ENCODE measurements at places on chromosomes 5 and 9. TPM values are rescaled to one million over a fixed set of nuclear protein-coding genes. Genes with fewer than 3 reads are reported as not detected.

FOXI1 gene
- total RNA-seq, result 0.66 TPM

OLFM1 gene
- 11.7 TPM for total RNA-seq

GRCh38 chr5:66826696-66827095, 230.5 kb downstream of the MAST4 start:
- peak; percentile 43 for DNase-seq

- DNase-seq, result no peak
These were observed 45.6 kb downstream of the AOPEP start for GRCh38 chr9:94772144-94772543.

CCL27 gene
- not detected for total RNA-seq

DPYSL3 gene
- 105 TPM for total RNA-seq

TRPM6 gene
- 1.7 TPM for total RNA-seq

DNA sequence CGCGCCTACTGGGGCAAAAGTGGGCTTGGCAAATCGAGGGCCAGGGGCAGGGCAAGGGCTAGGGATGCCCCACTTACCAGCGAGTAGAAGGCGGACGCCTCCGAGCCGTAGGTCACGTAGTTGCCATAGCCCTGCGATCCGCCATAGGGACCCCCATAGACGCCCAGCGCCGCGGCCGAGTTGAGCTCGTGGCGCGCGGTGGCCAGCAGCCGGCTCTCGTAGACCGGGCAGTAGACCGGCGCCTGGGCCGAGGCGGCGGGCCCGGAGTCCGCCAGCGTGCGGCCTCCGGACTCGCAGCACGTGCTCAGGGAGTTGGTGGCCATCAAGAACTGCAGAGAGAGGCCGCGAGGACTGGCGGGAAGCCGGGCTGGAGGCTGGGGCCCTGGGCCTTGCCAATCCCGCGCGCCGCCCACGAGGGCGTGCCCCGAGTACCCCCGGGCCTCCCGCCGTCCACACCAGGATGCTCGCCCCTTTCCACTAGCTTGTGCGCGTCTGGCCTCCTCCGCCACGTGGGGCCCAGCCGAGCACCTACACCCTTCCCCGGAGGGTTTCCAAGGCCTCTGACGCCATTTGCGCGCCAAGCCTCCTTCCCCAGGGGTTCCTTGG, 891 bp downstream of the IRX4 start:
- peak; percentile 76 for DNase-seq

ENTPD8 gene
- 0.75 TPM for total RNA-seq

CD180 gene
- not detected for total RNA-seq

GRCh38 chr9:69542942-69543704, 129.0 kb downstream of the APBA1 start:
- peak; percentile 85 for DNase-seq

- DNase-seq, result no peak
These were observed 103.5 kb downstream of the GCNT1 start for GRCh38 chr9:76562511-76562911.

DNA sequence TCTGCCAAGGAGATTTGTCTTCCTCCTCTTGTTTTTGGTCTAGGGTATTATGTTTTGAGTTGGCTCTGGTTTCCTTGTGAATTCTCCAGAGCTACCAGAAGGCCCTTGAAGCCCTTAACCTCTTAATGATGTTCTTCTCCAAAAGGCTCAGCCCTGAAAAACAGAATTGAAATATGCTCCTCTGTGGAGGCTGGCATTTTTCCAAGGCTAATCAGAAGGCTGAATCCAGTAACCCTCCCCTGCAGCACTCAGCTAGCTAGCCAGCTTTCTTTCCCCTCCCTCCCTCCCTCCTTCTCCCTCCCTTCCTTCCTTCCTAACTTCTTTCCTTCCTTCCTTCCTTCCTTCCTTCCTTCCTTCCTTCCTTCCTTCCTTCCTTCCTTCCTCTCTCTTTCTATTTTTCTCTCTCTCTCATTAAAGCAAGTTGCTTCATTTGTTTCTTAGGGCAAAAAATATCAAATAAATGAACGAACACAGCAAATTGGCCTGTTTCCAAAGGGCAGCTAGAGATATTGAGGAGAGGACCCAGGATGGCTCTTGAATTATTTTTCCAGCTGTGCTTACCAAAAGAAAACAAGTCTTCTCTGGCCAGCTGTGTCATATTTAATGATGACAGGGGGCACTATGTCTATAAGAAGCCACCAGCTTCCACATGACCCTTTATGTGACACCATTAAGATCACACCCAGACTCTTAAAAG, 38.7 kb downstream of the JAKMIP2 start:
- DNase-seq, result no peak

DNA sequence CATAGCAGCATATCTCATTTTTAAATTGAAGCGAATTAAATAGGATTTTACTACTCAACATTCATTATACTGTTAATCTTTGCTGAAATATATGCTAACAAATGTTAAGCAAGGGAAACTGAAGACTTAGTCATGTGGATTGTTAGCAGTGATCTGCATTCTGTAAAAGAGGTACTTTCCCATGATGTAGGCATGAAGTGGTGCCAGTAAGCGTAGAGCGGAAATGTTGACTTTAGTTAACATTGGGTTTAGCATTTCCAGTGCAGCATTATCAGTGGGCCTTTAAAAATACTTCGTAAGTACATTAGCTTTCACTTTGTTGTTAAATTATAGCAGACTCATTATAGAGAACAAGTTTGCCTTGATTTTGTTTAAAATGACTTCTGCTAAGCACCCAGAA, 130.3 kb downstream of the CDC42SE2 start:
- DNase-seq, result no peak

GRCh38 chr5:124655251-124655917, 91.1 kb downstream of the ZNF608 start:
- no peak for DNase-seq

PHF24 gene
- 1.9 TPM for total RNA-seq

C5orf52 gene
- total RNA-seq, result not detected

DNA sequence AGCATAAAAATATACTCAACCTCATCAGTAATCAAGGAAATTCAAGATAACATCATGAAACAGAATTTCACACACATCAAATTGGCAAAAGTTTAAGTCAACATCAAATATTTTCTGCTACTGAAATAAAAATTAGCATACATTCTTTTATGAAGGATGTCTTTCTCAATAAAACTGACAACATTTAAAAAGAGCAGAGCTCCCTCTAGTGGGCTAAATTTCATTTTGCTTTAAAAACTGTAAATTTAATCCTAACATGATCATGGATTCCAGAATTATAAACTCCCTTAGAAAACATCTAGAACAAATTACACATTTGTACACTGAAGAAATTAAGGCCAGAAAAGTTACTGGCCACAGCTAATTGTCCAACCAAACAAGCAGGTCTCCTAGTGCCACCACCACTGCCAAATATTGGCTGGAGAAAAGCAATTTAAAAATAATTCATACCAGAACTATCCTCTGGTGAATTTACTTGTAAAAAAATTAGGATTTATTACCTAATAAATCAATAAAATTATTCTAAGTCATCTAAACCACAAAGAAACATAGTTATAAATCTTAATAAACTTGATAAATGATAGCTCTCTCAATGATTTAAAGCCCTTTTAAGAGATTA, 31.2 kb downstream of the DEPDC1B start:
- no peak for DNase-seq

DNA sequence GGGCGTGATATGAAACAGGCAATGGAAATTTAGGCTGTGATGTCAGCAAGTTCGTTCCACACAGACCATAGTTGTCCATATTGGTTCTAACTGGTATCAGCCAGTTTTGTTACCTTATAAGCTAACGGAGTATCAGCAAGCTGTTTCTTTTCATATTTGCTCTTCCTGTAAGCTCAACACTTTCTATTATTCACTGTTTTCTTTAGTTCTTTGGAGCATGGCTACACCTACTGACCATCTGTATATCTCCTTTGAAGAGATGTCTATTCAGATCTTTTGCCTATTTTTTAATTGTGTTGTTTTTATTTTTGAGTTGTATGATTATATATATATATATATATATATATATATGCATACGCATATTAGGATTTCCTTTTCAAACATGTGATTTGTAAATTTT, 1057.2 kb upstream of the CDH10 start:
- no peak for DNase-seq

GRCh38 chr9:84744195-84744594, 74.7 kb downstream of the NTRK2 start:
- DNase-seq, result no peak

- no peak for DNase-seq
These were observed 42.4 kb upstream of the MACIR start for GRCh38 chr5:103216137-103216536.

DNA sequence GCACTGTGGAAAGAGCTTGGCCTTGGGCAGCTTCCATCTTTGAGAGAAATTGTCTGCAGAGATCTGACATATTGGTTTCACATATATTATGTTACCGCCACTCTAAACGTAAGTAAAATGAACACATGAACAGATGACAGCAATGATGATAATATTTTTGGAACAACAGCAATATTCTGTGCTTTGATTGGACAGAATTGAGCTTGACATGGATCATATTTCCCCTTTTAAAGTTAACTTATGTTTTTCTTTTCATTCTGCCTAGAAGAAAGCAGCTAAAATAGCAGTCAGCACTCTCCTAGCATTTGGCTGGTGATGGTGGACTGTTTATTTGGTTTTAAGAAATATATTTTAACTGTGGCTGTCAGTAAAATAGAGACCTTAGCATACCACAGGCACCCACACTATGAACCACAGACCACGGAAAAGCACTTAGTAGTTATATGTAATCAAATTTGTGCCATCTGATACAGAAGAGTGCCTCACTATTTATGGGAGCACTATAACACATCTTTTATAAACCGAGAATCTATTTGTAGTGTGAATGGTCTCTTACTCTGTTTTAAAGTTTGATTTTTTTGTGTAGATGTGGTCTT, 1.8 kb upstream of the CFAP95 start:
- no peak for DNase-seq

DNA sequence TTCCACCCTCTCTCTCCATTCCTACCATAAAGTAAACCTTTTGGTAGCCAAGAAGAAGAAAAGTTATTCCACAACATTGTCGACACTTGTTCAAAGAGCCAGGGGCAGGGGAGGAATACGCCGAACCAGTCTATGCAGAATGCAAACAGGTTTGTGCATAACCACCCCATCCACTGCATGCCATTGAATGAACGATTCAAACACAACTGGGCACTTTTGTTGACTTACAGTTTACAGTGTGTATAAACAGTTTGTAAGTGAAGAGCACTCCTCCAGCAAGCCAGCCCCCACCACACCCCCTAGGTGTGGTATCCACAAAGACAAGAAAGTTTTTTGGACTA, 6.8 kb upstream of the S1PR3 start:
- DNase-seq, result peak; percentile 13

Measured in endodermal cell (in vitro differentiated cells).